ENCODE measurements at places on chromosomes 12 and 14.

GRCh38 chr14:103192246-103192840 lies 69.1 kb downstream of the TNFAIP2 start:
- DNase-seq: no peak

DNA sequence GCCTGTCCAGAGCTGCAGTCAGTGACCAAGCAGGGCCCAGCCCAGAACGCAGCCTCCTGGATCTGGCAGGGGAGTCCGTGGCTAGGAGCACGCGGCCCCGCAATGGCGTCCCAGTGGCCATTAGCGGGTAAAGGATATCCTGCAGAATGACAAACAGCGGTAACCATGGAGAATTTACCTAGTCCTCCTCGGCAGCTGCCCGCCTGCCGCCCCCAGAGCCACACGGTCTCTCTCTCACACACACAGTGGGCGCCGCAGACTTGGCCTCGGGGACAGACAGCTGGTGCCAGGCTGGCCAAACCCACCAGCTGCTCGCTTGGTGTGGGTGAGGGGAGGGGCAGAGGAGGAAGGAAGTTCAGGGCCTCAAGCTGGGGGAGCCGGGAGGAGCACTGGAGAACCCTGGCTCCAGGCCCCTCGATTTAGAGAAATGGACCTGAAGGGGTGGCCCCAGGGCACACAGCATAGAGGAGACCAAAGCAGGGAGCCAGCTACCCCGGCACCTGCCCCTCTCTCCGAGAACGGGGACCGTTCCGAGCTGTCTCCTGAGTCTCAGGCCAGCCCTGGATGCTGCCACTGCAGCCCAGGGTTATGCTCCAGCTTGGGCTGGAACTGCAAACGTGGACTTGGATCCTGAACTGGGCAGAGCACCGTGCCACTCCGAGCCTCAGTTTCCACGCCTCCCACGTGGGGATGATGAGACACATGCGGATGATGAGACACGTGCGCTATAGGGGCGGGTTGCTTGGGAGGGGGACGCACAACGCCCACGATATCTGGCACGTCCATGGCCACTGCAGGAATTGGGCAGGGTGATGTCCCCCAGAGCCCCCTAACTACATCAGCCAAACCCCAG lies 3.4 kb downstream of the CDK2AP1 start:
- DNase-seq: no peak

GRCh38 chr14:64060648-64061096 lies 207.9 kb downstream of the SYNE2 start:
- no peak for DNase-seq

DNA sequence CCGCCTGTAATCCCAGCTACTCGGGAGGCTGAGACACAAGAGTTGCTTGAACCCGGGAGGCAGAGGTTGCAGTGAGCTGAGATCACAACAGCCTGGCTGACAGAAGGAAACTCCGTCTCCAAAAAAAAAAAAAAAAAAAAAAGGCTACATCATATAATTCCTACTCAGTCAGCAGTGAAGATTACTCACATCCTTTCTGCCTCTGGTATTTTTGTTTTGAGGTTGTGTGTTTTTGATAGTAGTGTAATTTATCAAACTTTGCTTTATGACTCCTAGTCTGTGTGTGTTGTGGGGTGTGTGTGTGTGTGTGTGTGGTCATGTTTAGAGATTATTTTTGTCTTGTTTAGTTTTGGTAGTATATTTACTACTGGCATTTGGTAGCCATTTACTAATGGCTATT lies 29.8 kb upstream of the DLGAP5 start:
- no peak for DNase-seq

GRCh38 chr12:111757361-111758119 lies 9.2 kb upstream of the ALDH2 start:
- DNase-seq: no peak

- DNase-seq: no peak
Measured at GRCh38 chr12:15787778-15788177, 1.4 kb downstream of the EPS8 start.

Measured in stimulated activated CD4-positive, alpha-beta T cell treated with anti-CD3 and anti-CD28 coated beads, Interleukin-2, amount 100 ng/mL, for 4 hours (primary cell).